ENCODE measurements at places on chromosomes 2 and 18.

GRCh38 chr18:69128566-69128965 is 272.1 kb upstream of the DOK6 start:
- no peak for DNase-seq

DNA sequence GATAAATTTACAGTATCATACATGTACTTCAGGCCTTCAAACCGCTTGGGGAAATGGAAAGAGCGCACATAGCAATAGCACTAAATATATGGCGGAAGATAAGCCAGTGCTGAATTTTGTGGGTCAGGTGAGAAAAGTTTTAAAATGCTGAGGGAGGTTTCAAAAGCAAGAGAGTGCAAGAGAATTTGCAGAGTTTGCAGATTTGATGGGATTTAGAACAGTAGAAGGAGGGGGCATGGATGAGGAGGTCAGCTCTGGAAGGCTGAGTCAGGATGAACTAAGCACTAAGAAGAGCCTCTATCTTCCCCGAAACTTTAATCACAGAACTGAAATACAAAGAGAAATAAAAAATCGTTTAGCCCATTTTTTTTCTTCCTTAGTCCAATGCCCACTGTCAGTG is 145.9 kb downstream of the DLGAP1 start:
- DNase-seq: no peak

- DNase-seq: no peak
Observed at GRCh38 chr2:5694306-5694705, 2.1 kb downstream of the SOX11 start.

DNA sequence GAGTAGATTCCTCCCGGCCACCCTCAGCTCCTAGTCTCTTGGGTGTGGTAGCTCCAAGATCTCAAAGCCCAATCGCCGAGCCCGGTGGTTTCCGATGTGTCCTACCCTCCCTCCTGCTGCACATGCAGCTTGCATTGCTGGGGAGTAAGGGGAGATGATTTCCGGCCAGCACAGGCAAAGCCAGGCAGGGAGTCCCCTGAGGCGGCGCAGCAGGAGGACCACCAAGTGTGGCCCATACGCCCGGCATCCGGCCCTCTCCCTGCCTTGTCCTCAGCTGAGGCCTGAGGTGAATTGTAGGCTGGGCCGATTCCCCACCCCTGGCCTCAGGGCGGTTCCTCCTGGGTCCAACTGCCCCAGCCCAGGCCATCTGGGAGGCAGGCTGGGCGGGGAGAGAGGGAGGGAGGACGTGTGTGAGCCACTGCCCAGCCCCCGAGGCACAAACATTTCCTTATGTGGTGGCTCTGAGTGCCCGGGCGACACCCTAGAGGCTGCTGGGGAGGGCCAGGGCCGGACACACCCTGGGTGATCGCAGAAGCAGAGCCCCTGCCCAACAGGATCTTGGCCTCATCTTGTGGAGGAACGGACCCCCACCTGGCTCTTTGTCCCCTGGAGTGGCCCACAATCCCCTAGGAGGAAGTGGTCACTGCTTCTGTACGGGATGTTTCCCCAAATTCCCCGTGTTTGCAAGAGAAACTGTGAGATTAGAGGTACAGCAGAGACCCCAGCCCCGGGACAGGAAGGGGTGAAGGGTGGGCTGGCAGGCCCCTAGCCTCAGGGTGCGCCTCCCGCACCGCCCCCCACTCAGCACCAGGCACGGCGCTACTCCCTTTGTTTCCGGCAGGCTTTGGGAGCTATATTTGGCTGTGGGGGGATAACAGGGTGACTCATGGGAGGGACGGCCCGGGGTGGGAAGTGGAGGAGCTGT is 41.9 kb upstream of the PTMA start:
- no peak for DNase-seq

- DNase-seq: no peak
Observed at GRCh38 chr2:42053791-42054701, 6.2 kb downstream of the PKDCC start.
